Heart right ventricle (tissue), 16 donors: ENCODE measurements at places on chromosomes 4 and X. TPM values are rescaled to one million over a fixed set of nuclear protein-coding genes. Genes with fewer than 3 reads are reported as not detected.

DNA sequence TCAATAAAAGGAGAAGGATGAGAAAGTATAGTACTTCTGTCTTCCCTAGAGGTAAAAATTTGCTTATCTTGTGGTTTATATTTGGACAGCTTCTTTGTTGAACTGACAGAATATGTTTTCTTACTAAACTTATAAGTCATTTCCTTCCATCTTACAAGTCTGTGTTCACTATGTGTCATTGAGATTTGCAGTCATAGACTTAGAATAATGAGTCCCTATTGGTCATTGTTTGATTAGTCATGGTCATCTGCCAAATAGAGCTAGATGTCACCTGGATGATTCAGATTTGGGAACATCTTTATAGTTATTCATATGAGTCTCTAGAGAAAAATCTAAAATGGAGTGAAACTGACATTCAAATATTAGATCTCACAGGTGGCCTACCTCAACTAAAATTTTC is 51.5 kb downstream of the SPATA18 start:
- no peak for DNase-seq

- no peak for DNase-seq
Observed at GRCh38 chr4:177546745-177547144, 104.5 kb upstream of the AGA start.

DNA sequence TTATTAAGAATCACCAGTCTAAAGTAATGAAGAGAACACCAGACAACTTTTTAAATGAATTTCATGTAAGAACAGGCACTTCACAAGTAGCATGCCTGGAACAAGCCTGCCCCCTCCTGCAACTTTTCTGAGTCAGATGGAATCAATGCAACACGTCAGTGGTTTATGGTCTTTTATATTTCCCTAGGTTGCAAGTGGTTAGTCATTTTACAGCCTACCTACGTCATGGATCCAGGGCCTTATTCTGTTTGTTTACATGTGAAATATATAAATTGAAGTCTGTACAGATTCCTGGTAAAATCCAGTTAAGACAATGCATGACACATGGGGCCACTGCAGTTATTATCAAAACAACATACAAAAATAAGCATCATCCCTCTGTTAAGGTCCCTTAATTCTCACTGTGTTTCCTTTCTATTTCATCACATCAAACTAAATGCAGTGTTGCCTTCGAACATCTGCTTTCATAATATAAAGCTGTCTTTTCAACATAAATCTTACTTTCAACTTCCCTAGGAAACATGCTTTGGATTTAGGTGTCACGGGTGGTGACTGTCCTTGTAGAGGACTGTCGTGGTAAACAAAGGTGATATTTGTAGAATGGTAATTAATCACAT is 309.3 kb downstream of the FRMPD4 start:
- DNase-seq = no peak

DNA sequence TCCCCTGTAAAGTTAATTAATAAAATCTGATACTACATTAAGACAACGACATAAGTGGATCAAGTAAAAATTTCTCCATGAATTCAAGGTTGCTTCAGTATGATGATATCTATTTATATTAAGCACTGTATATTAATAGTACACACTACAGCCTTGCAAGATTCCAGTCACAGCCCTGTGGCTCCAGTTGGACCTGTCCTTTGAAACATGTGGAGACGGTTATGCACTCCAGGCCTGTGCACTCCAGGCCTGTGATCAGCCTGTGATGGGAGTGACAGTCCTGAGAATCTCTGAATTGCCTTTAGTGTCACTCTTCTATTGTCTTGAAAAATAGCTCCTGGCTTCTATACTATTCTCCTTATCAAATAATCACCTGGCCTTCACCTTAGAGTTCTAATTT is 981.1 kb upstream of the AGA start:
- DNase-seq = no peak

The ABHD18 gene
- polyA plus RNA-seq = 6.3 TPM

The FGA gene
- not detected for polyA plus RNA-seq
